ENCODE measurements at places on chromosomes 5 and 9.

GRCh38 chr5:73426034-73426433, 22.5 kb downstream of the FOXD1 start:
- DNase-seq: no peak

DNA sequence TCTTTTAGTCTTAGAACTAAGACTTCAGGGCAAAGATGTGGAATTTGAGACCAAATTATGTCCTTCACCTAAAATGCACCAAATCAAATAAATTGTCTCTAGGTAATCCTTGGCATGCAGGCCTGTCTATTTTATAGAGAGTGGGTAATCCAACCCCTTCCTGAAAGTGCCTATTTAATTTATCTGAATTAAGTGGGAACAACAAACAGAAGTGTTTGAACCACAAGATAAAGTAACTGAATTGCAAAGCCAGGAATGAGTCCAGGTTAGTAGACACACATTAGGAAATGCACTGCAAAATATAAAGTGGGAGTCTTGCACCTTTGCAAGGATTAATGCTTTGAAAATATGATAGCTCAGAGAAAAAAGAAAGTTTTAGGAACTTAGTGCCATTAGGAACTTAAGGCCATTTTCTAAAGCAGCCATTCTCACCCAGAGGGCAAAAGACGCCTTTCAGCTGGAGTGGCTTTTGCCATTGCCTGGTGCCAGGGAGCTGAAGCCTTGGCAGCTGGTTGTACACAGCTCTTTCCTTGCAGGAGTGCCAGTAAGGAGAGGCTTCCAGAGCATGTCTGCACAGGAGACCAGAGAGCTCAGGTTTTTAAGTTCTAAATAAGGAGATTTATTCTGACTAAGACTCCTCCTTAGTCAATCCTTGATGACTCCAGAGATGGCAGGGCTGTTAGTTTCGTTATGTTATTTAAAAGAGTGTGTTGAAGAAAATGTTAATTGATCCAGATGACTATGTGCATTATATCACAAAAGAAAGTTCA, 151.7 kb upstream of the ELL2 start:
- DNase-seq: no peak

GRCh38 chr9:135326141-135326540, 153.4 kb upstream of the PPP1R26 start:
- DNase-seq: no peak

DNA sequence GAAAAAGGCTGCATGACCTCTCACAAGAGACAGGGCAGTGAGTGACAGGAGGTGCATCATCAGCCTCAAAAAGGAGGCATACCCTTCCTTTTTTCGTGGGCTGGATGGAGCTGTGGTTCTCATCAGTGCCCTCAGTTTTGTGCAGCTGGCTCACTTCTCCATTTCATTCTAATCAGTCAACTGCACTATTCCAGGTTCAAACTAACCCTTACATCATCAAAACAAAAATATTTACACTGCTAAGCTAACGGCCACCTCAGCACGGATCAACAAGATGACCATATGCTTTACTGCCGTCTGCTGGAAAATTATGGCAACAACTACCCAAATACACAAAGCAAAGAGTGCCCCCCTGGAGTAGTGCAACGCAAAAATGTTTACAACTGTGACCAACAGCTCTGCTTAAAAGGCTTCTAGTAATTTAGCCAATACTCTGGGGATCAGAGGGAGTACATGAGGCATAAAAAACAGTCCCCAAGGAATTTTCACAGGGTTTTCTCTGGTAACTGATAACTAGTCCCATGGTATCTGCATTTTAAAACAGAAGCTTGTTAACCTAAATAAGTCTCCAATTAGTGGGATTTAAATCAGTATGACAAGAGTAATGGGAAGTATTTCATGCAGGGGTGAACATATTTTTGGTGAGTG, 10.8 kb downstream of the KCNV2 start:
- DNase-seq: no peak

GRCh38 chr5:10049858-10050455, 199.7 kb downstream of the ATPSCKMT start:
- DNase-seq: no peak

DNA sequence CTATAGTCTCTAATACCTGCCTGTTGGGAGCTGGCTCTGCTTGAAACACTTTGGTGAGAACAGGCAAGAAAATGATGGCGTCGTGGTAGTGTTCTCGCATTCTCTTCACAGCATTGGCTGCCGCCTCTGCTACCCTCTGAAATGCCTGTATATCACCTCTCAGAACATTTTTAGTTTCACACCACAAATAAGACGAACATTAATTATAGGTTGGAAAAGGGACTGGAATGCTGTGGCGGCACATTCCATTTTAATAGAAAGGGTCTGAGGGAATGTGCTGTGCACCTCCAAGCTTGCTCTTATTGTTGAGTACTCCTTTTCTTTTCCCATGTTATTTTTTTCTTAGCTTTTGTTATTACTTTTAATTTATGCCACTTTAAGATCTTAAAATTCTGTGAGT, 134.6 kb upstream of the HMHB1 start:
- DNase-seq: no peak

DNA sequence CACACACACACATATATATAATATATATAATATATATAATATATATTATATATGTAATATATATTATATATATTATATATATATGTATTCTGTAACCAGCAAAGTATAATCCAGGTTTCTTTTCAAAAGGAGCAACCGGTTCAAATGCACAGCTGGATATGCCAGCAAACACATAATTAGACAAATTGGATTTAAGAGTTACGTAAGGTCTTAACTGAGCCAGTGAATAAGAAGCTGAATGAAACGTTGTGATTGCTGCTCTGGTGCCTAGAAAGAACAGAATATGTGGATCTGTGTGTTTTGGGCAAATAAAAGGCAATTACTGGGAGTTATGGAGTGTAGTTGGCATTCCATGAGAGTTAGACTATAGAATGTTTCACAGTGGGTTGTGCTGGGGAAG, 178.1 kb downstream of the SLF1 start:
- DNase-seq: no peak

GRCh38 chr5:68315679-68316271, 100.2 kb downstream of the PIK3R1 start:
- DNase-seq: no peak

DNA sequence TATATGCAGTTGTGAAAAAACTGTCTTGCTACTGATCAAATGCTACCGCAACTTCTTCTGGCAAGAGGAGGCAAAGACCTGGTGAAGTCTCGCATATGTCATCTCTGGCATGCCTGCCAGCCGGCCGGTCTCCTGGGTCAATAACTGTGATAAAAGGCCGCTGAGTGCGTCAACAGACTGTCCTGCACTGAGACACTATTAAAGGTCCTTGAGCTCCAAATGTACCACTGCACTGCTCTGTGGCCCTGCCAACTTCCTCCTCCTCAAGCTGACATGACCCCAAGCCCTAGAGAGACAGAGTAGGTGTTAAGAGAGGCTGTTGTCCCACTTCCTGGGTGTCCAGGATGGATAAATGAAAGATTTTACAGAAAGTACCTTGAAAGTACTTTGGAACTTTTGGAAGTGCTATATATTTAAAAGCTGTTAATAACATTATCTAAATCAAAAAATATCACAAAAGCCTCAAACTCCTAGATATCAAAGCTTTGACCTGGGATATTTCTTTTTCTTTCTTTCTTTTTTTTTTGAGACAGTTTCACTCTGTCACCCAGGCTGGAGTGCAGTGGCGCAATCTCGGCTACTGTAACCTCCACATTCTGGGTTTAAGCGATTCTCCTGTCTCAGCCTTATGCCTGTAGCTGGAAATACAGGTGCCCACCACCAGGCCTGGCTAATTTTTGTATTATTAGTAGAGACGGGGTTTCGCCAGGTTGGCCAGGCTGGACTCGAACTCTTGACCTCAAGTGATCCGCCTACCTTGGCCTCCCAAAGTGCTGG, 31.5 kb downstream of the RAPGEF1 start:
- no peak for DNase-seq

DNA sequence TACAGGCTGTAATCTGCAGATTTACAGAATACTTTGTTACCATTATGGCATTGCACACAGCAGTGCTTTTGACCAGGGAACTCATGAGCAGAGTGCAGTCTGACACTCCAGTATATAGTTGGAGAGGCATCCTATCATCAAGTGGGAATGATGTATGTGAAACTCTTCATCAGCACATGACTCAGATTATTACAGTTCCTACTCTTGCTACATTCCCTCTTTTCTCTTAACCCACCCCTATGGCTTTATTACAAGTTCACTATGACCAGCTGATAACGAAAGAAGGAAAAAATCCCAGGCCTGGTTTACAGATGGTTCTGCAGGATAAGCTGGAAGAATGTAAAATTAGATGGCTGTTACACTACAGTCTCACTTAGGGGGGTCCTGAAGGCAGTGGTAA, 385.9 kb downstream of the RASEF start:
- DNase-seq: no peak

GRCh38 chr5:180649297-180650039, at the start of gene FLT4:
TSS of gene FLT4 (minus strand) at chr5:180649600. CDS start at chr5:180649545, 55 bp downstream.
- DNase-seq: no peak

- no peak for DNase-seq
Measured at GRCh38 chr5:118379470-118379869, 608.9 kb downstream of the DTWD2 start.

DNA sequence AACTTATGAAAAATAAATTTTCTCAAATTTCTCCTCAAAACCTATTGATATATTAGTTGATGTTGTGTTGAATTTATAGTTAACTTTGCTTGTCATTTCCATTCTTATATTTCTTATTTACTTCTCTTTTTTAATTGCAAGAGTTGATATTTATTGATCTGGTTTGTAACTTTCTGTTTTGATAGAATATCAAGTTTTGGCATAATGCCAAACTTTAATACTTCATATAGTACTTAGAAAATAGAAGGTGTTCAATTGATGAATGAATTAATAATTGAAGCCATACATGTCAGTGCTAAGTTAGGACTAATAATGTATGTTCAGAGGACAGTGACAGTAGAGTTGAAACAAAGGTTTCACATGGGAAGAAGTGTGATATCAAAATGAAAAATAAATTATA, 27.9 kb downstream of the ERCC6L2 start:
- DNase-seq: no peak

- no peak for DNase-seq
Measured at GRCh38 chr5:2751592-2752021, at the start of gene IRX2. TSS of gene IRX2 (minus strand) at chr5:2751677. CDS start at chr5:2751413, 264 bp downstream.

DNA sequence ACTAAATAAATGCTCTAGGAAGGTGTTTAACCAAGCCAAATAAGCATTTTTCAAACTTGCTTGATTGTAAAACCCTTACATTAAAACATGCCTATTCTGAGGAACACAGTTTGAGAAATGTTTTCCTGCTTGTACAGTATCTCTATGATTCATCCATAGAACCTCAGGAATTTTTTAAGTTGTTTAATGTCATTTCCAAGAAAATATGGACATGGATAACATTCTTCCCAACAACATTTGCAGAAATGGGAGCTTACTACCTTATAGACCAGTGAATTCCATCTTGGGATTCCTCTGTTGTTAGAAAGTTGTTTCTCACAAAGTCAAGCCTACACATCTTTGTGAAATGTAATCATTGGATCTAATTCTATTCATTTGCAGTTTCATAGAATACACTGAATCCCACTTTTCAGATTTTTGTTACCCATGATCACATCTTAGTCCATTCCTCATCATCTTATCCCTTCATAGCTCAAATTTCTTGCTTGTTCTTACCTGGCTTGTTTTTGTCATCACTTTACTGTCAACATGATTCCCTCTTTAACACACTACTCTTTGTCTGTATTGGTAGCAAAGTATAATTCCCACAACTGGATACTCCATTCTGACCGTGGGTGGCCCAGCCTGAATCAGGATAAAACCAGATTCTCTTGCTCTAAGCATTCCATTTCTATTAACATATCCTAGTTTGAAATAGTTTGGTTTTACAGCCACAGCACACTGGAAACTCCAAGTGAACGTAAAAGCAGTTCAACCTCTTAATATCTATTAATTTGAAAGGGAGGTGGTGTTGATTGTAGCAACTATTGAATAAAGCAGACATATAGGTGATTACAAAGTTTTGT, 49.4 kb upstream of the PAPPA start:
- DNase-seq: no peak

- DNase-seq: no peak
Measured at GRCh38 chr9:13960011-13960765, 353.8 kb downstream of the NFIB start.

GRCh38 chr9:83182071-83182470, 119.1 kb upstream of the RASEF start:
- DNase-seq: no peak

DNA sequence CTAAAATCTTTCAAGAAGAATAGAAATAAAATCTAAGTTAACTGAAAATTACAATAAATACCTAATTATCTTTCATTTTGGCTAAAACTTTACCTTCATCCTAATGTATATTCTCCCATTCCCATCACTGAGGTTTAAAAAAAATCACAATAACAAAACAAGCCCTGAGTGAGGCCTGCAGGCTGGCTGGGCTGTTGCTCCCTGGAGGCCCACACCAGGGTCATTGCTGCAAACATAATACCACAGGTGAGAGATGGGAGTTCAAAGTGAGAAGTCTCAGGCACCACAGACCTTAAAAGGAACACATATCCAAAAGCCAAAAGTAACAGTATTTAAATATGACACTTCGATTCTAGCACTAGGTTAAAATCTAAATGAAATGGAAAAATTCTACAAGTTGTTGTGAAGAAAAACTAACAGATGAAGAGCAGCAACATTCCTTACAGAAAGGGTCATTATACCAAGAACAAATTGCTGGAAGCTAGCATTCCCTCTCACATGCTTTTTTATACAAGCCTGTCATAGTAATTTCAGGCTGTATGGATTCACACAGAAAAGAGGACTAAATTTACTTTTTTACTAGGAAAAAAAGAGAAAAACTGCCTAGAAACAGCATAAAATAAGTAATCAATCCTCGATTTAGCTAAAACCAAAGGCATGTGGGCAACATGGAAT, 57.8 kb downstream of the AUH start:
- no peak for DNase-seq

DNA sequence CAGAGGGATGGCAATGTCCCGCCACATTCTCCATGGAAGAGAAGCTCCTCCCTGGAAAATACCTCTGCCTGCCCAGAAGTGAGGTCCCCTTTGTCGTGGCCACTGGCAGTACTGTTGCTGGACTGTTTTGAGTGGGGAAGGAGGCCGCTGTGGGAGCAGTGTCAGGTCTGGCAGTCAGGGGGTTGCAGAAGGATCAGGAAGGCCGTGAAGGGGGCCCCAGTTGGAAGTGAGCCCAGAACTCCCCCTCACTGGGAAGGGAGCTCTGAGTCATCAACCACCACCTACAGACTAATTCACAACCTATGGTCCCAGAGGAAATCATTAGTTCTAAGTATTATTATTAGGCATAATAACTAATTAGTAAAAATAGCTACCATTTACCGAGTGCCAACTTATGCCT, 200.4 kb downstream of the TTLL11 start:
- DNase-seq: no peak

DNA sequence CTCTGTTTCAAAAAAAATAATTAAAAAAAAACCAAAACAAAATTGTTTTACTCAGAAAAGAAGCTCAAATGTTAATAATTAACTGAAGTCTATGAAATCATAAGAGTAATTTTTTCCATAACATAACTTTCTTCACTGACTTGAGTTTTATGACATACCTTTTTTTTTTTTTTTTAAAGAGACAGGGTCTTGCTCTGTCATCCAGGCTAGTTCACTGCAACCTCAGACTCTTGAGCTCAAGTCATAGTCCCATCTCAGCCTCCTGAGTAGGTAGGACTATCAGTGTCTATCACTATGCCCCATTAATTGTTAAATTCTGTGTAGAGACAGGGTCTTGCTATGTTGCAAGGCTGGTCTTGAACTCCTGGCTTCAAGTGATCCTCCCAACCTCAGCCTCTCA, 21.9 kb downstream of the SAR1B start:
- no peak for DNase-seq

Measured in stimulated activated CD4-positive, alpha-beta T cell treated with anti-CD3 and anti-CD28 coated beads, TNF-alpha, amount 100 ng/mL, for 1 hour (primary cell).